ENCODE measurements at places on chromosomes 2 and 18.

DNA sequence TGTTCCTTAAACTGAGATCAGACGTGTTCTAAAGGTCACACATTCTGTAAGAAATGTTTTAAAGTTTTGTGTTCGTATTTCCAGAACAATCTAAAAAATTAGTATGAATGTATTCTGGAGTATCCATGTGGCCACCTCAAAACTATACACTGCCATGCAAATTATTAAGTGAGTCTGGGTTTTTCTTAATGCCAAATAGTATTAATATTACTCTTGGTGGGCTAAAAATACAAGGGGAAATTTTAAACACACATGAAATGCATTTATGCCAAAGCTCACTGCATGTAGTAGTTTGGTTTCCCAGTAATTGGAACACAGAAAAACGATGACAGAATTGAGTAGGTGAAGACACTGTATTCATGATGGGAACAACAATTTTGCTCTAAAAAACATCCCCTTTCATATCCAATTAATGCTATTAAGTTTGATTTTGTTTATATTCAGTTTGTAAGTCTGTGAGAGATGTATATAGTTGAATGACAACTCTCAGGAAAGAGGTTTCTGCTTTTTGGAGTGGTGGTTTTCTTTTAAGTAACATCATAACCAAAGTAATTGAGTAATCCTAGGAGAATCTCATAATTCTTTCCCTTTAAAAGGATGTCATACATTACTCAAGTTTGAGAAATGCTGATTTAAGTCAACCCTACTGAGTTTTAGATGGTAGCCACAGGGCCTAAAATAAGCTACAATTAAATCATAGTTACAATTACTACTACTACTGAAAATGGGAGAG, 75.7 kb upstream of the CDCA7 start:
- DNase-seq = no peak

GRCh38 chr2:151459358-151459757, 49.7 kb downstream of the RIF1 start:
- DNase-seq = no peak

- DNase-seq = no peak
Measured at GRCh38 chr2:98560256-98560771, 48.0 kb downstream of the COA5 start.

GRCh38 chr18:939958-940357, 35.3 kb downstream of the ADCYAP1 start:
- DNase-seq = no peak

DNA sequence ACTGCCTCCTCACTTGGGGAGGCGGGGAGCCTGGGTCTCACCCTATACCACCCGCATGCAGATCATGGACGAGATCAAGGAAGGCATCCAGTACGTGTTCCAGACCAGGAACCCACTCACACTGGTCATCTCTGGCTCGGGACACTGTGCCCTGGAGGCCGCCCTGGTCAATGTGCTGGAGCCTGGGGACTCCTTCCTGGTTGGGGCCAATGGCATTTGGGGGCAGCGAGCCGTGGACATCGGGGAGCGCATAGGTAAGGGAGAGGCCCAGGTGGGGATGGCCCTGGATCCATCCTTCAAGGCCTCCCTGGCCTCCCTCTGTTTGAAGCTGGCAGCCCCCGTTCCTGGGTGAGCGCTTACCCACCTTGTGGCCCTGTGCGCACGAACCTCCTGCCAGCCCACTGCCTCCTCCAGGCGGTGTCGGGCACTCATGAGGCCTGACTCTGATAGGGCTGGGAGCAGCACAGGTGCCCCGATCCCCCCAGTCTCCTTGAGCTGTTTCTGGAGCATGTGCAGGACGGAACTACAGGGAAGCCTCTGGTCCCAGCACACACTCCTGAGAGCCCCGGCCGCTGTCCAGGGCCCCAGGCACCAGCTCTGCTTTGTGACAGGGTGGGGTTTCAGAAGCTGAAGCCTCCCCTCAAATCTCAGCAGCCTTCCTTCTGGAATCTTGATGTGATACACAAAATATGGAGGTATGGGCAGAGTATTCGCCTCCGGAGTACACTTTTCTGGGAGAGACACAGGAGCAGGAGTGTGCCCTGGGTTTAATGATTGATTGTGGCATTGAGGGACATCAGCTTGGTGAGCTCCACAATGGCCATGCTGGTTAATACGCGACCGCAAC, 708 bp downstream of the AGXT start:
- DNase-seq = no peak

DNA sequence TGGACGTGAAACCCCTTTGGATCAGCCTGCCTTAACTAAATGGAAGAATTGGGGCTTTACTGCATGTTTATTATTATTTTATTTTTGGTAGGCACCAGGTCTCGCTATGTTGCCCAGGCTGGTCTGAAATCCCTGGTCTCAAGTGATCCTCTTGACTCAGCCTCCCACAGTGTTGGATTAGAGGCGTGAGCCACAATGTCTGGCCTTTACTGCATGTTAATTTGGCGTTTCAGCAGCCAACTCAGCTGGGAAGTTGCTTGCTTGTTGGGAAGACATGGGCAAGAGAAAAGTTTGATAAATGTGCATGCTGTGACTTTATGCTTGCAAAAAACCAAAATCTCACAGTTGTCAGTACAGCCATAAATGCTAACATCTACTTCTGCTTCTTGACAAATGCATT, 105.1 kb downstream of the FMNL2 start:
- no peak for DNase-seq

DNA sequence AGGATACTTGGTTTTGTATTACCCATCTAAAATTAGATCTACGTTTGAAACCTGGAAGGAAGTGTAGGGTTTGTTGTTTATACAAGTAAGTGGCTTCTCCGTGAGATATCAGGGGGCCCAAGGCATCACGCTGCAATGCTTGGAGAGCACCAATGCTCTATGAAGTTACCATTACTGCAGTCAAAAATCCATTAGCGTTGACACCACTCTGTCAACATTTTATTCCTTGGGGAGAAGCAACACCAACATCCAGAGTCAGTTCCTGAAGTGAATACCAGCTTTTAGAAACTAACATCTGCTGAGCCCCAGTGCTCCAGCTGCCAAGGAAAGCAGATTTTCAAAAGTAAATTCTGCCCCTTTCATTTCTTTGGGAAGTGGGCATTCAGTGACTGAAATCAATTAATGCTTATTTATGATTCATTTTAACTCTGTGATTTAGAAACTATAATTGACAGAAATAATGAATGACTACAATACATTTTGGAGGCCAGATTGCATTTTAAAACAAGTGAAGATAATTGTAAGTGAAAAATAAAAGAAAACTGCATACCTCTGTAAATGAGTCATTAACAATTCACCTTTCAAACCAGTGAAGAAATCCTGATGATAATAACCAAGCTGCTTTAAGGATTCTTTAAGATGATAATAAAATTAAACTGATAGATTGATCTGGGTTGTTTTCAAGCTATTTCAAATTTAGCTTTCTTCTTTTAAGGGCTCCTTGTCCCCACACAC, 30.5 kb downstream of the LRP1B start:
- DNase-seq = no peak

DNA sequence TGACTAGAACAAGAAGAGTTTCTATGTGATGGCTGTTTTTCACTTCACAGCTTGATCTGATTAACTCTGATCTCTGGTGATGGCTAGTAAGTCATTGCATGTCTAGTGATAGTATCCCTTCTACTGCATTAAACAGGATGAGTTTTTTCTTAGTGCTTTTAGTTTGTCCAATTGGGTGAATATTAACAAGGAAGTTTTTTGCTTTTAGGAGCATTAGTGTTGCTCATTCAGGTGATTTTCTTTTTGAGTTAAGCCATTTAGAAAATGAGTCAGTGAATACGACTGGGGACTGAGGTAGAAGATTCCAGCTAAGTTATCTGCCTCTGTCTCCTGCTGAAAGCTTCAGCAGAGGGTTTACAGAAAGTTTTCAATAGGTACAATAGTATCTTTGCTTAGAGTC, 306.7 kb downstream of the PIK3C3 start:
- DNase-seq = no peak

DNA sequence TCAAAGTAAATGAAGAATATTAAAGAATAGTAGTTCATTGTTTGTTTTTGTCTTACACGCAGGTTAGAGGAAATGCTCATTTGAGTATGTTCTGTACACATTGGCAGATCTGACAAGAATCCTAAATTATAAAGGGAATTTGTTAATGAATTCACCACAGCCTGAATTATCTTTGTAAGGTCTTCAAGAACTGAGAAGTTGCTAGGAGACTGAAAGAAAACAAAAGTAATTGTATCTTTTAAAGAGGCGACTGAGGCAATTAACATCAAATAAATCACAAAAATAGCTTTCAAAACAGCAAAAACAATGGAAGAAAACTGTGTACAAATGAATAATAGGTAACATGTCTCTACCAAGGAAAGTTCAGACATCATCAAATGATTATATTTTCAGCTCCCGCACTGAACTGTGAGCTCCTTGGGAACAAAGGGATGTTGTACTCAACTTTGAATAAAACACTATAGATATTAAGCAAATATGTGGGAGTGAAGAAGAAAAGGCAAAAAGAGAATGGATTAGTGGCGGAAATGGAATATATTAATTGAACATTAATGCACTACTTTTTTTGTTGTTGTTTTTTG, 51.7 kb upstream of the ATIC start:
- DNase-seq = no peak

DNA sequence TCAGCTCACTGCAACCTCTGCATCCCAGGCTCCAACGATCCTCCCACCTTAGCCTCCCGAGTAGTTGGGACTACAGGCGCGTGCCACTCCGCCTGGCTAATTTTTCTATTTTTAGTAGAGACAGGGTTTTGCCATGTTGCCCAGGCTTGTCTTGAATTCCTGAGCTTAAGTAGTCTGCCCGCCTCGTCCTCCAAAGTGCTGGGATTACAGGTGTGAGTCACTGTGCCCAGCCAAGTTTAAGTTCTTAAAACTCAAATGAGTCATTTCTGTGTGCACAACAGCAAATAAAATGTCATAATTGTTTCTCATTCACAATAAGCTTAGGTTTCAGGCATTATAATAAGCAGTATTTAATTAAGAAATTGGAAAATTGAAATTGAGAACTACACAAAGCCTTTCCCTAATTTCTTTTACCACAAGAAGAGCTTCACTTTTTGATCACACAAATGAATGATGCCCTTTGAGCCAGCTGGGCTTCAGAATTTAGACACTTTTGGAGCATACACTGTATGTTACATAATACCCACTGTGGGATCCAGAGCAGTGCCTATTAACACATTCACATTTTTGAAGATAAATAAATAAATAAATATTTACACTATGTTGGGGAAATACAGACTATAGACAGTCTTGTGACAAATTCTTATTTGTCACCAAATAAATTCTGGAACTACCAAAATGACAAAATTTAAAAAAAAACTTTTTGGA, 8.6 kb upstream of the ME2 start:
- no peak for DNase-seq

GRCh38 chr2:47097563-47097962, 57.5 kb downstream of the STPG4 start:
- DNase-seq = no peak

DNA sequence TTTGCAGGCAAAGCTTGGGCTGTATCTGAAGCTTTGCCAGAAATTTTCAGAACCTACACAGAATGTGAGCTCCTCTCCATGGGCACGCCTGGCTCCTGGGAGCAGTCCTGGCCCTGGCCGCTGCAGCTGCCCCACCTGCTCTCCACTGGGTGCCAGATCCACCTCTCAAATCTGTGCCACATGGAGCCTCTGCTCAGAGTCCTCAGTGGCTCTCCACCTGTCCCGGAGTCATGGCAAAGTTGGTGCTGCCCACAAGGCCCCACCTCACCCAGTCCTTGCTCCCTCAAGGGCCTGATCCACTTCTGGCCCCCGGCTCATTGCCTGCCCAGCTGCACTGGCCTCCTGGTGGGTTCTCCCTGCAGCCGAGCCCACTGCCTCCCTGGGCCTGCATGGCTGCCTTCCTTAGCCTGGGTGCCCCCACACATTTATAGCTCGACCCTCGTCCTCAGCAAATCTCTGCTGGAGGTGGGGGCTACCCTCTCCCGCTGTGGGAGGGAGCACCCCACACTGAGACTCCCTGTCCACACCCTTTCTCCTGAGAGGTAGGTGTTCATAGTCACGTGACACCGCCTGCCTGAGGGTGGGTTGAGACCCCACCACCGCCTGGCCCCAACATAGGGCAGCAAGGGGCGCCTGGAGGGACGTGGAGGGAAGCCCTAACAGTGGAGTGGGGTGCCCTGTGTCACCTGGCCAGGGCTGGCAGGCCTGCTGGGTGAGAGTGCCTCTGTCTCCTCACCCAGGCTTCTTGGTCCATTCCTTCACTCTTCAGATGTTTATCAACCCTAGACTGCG, 224.1 kb downstream of the SH3RF3 start:
- DNase-seq = no peak

DNA sequence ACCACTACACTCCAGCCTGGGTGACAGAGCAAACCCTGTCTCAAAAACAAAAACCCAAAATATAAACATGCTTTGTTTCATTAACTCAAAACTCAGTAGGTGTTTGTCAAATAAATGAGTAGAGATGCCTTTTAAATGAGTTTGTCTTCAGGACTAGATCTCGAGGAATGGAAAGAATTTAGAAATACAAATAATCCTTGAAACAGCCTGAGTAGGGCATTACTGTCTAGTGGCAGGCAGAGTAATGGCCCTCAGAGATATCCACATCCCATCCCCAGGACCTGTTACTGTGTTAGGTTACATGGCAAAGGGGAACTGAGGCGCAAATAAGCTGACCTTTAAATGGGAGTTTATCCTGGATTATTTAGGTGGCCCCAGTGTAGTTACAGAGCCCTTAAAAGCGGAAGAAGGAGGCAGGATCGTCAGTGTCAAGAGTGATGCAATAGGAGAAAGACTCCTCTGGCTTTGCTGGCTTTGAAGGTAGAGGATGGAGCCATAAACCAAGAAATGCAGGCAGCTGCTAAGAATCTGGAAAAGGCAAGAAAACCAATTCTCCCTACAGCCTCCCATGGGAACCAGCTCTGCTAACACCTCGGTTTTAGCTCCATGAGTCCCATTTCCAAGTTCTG, 63.0 kb downstream of the CABLES1 start:
- no peak for DNase-seq

DNA sequence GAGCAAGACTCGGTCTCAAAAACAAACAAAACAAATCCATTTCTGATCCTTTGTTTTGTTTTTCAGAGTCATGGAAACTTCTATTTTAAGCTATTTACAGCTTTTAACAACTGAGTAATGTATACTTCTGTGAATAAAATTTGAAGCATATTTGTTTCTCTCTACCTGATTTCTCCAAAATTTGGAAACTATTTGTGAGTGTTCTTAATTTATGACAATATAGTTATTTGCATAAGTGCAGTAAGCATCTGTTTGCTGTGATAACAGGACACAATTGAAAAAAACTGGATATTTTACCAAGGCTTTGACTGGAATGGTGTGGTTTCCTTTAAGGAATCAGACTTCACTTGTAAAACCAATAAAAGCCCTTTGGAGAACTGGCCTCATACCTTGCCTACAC, 53.3 kb upstream of the GULP1 start:
- no peak for DNase-seq

DNA sequence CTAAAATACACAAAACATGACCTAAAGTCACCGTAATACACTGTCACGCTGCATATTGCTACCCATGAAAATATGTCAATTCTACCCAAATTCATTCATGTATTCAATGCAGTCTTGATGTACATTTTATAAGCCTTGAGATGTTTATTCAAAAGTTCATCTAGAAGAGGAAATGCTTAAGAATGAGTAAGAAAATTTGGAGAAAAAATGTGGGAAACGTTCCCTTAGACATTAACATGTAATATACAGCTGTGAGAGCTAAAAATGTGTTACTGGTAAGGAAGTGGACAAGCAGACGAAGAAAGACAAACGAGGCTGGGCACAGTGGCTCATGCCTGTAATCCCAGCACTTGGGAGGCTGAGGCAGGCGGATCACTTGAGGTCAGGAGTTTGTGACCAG, 37.3 kb downstream of the THAP4 start:
- no peak for DNase-seq

- no peak for DNase-seq
Measured at GRCh38 chr2:46872902-46873603, 42.6 kb downstream of the MCFD2 start.

All from T-helper 9 cell (primary cell).